GM19239 (cell line): ENCODE measurements at places on chromosomes 16 and 17.

GRCh38 chr16:70520612-70521297, 2.6 kb downstream of the COG4 start:
- DNase-seq, result peak; percentile 22

GRCh38 chr17:17359271-17359670, 56.1 kb downstream of the NT5M start:
- no peak for DNase-seq

- no peak for DNase-seq
Measured at GRCh38 chr16:27685807-27686206, 135.9 kb downstream of the KATNIP start.

DNA sequence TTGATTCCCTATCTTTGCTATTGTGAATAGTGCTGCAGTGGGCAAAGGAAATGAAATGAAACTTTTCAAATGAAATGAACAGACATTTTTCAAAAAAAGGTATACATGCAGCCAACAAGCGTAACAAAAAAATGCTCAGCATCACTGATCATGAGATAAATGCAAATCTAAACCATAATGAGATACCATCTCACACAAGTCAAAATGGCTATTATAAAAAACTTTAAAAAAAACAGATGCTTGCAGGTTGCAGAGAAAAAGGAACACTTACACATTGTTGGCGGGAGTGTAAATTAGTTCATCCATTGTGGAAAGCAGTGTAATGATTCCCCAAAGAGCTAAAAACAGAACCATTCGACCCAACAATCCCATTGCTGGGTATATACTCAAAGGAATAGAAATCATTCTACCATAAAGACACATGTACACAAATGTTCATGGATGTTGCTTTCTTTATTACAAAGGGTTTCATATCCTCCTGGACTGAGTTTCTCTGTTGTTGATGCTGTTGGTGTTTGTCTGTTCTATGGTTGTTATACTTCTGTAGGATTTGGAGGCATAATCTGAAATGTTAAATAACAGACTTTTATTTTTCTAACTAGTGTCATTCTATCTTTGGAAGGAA, 99.3 kb upstream of the SOX9 start:
- DNase-seq, result no peak

GRCh38 chr16:49859125-49859811, 3.4 kb upstream of the ZNF423 start:
- no peak for DNase-seq

GRCh38 chr17:75695141-75695829, 26.0 kb upstream of the ITGB4 start:
- no peak for DNase-seq

DNA sequence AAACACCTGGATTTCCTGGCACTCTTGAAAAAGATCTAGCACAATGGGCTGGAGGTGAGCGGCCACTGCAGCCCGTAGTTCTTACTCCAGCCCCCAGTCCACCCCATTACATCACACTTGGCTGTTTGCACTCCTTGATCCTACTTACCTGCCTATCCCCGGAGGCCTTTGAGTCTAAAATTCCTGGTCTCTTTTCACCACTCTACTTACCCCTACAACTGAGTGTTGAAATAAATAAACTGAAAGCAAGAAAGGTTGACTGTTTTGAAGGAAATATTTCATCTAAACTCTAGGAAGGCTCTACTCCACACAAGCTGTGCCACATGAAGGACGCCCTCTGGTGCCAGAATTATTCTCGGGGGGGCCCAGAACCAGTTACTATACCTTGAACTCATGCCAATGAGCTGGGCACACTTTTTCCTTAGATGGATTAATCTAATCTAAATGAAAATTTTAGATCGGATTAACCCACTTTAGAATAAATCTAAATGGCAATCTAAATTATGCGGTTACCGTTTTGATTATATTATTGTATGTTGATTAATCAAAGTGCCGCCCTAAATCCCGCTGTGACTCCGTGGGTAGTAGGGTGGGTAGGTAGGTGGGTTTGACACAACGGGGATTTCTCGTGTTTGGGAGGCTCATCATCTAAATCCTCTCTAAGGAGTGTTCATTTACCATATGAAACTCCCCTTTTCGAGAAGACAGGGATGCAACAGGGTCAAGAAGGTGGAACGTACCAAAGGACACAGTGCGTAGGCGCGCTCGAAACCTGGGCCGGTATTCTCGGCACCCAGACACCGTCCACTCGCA, 651 bp upstream of the EIF1 start:
- no peak for DNase-seq

GRCh38 chr16:10097271-10097670, 85.0 kb downstream of the GRIN2A start:
- no peak for DNase-seq

GRCh38 chr17:72346306-72346705, 225.5 kb downstream of the SOX9 start:
- DNase-seq, result no peak

DNA sequence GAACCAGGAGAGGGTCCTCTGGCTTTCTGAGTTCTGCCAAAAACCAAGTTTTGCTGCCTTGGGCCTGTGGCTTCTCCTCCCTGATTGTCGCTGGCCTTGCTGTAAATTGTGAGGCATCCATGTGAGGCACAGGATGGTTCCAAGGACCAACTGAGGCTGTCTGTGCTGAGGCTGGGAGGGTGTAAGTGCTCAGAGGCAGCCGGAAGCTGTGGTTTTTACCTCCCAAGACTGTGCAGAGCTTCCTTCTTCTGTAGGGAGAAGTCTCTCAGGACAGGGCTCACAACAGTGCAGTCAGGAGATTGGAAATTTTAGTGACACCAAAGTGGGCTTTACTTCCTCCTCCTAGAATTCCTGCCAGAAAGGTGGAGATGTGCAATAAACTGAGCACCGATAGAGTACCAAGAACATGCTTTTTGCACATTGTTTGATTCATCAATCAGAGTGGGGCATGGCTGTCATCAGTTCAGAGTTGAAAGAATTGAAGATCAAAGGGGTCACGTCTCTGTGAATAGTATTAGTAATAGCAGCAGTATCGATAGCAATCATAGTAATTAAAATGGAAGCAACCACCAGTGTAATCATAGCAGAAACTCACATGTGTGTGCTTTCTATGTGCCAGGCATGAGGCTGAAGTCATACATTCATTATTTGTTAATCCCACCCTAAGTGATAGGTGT, 467.1 kb downstream of the WWOX start:
- no peak for DNase-seq

- DNase-seq, result no peak
Measured at GRCh38 chr16:17203424-17203823, 267.3 kb downstream of the XYLT1 start.

- DNase-seq, result no peak
Measured at GRCh38 chr16:49855822-49856671, at the start of gene ZNF423. Gene ZNF423, minus strand, starts transcription at chr16:49856112. Its CDS starts 338 bp downstream, at chr16:49855774.

- no peak for DNase-seq
Measured at GRCh38 chr16:81004646-81005353, 1.9 kb downstream of the CMC2 start.

DNA sequence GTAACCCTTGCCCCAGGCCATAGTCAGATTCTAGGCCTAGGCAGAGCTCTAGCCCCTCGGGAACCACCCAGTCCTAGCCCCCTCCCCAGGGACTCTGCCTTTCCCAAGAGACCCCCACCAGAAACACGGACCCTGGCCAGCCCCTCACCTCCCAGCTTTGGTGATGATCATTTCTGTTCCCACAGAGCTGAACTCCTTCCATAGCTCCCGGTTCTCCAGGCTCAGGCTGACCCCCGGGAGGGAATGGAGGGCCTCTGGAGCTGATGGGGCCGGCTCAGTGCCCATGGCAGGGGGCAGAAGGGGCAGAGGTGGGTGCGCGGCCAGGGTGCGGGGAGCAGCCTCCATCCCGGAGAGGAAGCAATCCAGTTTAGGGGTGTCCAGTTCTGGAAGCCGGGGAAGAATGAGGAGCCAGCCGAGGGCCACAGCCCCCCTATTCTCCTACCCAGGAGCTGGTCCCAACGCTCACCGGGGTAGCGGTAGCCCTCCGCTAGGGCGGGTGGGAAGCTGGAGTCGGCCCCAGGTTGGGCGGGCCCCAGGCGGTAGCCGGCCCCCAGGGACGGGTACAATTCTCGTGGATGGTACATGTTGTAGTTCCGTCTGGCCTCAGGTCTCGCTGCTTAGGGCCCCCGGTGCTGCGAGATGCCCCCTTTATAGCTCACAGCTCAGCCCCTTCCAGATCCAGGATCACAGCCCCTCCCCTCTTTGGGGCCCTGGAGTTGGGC, 953 bp downstream of the TBX6 start:
- DNase-seq, result no peak

DNA sequence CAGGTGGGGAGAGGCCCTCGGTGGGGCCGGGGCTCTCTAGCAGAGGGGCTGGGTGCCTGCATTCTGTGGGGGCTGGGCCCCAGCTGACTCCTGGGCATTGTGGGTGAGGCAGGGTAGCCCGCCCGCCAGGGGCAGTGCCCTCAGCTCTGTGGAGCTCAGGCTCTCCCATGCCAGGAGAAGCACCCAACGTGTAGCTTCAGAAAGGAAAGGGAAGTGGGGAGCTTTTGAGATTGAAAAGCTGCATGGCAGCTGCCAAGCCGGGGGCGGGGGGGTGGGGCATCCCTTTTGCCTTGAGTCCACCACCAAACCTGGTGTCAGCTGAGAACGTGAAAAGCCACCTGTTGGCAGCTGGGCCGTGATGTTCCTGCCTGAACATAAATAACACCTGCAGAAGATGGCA, 192.1 kb upstream of the CIBAR2 start:
- no peak for DNase-seq

DNA sequence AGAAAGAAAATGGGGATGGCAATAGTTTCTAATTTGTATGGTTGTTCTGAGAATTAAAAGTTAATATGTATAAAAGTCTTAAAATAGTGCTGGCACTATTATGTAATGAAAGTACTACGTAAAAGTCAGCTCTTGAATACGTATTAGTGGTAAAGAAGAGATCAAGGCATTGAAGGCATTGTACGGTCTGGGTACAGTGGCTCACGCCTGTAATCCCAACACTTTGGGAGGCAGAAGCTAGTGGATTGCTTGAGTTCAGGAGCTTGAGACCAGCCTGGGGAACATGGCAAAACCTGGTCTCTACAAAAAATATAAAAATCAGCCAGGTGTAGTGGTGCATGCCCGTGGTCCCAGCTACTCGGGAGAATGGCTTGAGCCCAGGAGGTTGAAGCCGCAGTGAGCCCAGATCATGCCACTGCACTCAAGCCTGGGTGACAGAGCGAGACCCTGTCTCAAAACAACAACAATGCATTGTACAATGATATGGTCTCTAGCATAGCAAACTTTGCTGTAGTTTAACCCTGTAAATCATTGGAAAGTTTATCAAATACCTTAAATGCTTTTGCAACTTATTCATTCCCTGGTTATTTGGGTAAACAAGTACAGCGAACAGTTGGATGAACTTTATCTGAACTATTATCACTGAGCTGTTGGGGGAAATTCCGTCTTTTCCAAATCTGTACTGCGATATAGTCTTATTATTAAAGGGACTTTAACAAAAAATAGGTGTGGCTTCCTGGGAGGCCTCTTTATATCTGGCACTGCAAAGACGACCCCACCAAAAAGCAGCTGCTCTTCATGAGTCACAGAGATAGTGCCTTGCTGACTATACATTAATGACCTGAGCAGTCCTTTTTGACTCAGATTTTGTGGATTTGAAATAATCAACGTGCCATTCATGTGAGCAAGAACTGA, 73.6 kb downstream of the GPRC5B start:
- no peak for DNase-seq

GRCh38 chr17:41647038-41647813, 22.9 kb upstream of the KRT17 start:
- no peak for DNase-seq

DNA sequence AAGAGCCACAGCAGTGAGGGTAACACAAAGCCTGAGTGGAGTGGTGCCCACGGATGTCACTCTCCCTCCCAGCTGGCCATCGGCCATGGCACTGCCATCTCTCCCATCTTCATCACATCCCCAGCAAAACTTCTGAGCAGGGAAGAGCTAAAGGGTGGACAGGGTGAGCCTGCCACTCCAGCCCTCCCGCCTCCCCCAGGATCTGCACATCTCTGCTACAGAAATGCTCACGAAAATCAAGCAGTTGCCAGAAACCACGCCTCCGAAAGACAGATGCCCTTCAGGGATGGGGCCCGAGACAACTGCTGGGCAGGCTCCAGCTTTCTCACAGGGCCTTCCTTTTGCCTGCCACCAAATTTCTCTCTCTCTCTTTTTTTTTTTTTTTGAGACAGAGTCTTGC, 3.6 kb downstream of the GRIN2C start:
- DNase-seq, result no peak

DNA sequence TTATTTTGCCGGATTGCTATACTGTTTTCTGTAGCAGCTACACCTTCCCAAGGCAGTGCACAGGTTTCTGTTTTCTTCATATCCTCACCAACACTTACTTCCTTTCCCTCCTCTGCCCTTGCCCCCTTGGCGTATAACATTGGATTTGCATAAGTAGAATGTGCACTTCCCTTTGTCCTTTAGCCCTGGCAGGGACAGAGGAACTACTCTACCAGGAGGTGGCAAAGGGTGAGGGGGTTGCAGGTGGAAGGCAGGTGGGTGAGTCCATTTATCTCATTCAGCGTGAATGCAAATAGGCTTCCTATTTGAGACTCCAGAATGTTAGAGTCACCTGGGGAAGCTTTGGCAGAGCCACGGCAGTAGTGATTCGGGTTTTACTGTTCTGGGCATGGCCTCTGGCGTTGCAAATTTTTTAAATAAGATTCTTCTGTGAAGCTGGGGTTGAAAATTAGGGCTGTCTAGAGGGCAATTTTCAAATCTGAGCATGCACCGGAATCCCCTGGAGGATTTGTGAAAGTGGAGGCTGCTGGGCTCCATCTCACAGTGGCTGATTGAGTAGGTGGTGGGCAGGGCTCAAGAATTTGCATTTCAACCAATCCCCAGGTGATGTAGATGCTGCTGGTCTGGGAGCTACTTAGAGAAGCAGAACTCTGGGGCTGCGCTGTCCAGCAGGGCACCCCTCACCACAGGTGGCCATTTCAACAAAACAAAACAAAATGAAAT, 84.7 kb downstream of the PLCG2 start:
- peak; percentile 51 for DNase-seq

DNA sequence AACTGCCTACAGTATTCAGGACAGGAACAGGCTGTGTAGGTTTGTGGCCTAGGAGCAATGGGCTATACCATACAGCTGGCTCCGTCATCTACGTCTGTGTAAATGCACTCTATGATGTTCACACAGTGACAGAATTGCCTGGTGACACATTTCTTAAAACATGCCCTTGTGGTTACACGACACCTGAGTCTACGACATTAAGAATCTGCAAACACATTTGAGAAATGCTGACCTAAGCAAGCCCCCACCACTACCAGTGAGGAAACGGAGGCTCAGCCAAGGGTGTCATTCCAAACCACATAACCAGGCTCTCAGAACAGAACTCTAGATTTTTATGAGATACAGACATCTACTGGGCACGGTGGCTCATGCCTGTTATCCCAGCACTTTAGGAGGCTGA, 23.5 kb downstream of the USP36 start:
- no peak for DNase-seq

- DNase-seq, result no peak
Measured at GRCh38 chr16:3591991-3592390, 14.8 kb upstream of the NLRC3 start.
